ENCODE measurements at places on chromosomes 12 and 14.

GRCh38 chr14:105353136-105353535 is 38.6 kb downstream of the PACS2 start:
- DNase-seq, result no peak

DNA sequence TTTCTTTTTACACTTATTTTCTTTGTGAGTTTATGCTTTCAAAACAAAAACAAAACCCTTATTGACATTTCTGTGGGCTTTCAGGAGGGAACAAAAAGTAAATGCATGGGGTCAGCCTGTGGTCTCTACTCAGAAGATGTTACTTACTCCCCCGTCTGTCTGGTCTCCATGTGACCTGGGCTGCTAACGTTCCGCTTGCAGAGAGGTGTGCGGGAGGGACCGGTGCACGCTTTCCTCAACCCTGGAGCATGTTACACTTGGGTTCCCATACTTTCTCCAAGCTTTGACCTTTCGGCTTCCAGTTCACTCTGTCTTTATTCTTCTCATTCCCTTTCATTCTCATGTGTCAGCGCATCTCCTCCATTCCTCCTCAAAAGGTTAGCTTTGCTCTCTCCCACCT is 36.5 kb downstream of the ZC3H14 start:
- no peak for DNase-seq

GRCh38 chr12:124399622-124400021 is 104.7 kb downstream of the RFLNA start:
- DNase-seq, result no peak

DNA sequence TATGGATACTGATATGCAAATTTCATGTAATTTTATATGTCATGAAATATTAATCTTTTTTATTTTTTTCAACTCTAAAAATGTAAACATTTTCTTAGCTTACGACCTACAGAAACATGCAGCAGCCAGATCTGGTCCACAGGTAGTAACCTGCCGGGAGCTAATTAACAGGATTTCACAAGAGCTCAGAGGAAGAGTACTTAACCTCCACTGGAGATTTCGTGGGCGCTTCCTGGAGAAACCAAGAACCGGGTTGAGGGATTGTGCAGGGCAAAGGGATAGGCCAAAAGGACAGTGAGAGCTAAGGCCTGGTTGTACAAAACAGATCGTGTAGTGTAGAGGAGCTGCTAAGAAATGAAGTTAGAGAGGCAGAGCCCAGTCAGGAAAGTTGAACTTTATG is 315.7 kb downstream of the PAWR start:
- DNase-seq, result no peak

DNA sequence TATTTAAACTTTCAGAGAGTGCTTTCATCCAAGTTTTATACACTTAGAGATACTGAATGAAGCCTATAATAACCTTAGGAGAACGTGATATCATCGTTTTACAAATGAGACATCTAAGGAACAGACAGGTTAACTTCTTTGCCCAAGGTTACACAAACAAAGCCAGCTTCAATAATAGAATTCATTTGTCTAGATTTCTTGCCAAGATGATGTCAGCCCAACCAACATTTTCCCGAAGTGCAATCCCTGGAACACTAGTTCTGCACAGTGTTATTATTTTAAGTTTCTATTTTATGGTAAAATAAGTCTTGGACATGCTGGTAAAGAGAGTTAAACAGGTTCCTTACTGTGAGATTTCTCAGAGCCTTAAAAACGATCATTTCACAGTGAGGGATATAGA is 174.6 kb downstream of the SLC25A21 start:
- no peak for DNase-seq

- DNase-seq, result no peak
Observed at GRCh38 chr12:50075808-50076170, 9.4 kb upstream of the SMARCD1 start.

DNA sequence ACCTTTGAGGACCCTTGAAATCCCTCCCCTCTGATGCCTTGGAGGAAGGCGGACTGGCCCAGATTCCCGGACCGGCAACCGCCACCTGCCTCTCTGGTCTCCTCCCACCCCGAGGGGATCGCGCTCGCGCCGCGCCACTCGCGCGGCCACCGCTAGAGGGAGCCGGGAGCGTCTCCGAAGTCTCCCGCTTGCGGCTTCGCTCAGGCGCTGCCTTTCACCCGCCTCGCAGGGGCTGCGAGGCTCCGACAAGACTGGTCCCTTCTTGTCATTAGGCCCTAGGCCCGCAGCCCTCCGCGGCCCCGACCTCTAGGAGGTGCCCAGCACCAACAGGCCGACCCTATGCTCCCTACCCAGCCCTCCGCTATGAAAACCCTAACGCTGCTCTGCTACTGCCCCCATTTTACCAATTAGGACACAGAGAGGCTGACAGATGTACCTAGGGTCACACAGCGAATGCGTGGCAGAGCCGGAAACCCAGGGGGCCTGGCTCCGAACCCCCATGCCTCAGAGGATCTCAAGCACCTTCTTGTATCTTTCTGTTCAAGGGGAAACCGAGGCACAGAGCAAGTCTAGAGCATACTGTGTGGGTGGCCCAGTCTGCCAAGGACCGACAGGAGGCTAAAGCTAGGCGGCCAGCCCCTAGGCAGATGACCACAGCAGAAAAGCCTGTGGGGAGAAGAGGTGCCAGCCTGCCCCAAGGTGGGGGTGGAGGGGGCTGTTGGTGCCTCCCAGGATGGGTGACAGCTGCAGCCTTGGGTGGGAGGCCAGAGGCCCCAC is 21.4 kb upstream of the VSX2 start:
- DNase-seq, result peak; percentile 72

DNA sequence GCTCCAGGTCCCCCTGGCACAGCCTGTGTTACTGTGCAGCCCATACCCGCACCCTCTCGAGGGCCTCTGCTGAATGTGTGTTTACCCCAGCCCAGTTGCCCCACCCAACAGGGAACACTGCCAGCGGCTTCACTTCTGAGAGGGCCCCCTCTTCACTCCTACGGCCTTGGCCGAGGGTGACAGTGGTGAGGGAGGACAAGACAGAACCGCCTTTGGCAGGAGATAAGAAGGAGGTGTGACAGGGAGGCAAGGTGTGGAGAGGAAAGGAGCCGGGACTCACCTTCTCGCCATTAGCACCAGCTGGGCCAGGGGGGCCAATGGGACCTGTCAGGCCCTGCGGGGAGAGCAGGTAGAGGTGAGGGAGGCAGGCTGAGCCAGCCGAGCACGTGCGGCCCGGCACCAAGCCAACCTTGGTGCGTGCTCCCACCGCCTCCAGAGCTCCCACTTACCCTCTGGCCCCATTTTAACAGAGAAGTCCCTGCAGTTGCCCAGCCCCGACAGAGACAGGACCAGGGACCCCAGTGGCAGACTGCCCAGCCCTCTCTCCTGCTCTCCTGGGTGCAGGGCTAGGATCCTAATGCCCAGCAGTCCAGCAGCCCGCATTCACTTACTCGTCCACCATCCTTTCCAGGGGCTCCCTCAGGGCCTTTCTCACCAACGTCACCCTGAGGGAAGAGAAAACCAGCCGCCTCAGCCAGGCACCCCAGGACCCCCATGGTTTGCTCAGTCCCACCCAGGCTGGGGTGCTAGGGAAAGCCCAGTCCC is 18.3 kb downstream of the TMEM106C start:
- no peak for DNase-seq

DNA sequence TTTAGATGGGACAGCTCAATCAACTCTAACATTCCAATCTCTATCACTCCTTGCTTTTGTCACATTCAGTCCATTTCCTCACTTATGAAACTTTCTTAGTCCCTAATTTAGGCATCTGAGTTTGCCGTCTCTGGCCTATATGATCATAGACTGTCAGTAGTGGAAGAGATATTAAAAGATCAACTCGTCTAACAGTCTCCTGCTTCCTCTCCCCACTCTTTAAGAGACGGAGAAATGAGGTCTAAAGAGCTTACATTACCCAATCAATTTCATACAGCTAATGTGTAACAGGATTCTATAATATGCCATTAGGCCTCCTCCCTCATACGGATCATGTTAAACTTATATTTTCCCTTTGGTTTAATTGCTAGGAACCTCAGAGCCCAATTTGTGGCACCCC is 6.5 kb upstream of the ATP23 start:
- DNase-seq, result no peak

- peak; percentile 19 for DNase-seq
Observed at GRCh38 chr12:56193025-56193578, 3.8 kb upstream of the SMARCC2 start.

DNA sequence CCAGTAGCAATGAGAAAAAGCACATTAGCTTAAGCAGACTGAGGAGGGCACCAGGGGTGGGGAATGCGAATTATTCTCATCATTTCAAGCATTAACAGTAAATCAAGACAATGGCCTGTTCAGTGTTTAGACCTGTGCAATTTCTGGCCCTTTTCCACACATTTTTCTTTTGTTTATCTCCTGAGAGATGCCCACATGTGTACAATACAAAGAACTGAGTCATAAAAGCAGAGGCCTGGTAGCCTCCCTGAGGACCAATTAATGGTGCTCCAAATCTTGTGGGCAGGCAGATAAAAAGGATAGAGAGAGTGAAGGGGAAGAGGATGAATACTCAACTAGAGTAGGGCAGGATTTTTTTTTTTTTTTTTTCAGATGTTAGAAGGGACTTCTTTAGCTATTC is 480.8 kb downstream of the RERGL start:
- no peak for DNase-seq

DNA sequence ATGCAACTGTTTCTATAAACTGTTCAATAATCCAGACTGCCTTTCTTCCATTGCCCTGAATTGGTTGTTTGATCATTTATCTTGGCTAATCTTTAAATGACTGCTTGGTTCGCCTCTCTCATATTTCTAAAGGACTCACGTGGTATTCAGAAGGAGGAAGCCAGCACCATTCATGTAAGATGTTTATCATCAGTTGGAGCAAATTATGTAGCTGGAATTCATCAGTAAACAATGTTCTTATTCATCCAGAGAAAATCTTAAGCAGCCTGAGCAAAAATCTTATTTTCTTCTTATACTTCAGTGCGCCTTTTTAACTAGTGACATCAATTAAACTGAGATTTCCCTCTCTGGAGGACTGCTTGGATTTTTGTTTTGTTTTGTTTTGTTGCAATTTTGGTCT is 538.7 kb upstream of the TMEM132C start:
- DNase-seq, result no peak

DNA sequence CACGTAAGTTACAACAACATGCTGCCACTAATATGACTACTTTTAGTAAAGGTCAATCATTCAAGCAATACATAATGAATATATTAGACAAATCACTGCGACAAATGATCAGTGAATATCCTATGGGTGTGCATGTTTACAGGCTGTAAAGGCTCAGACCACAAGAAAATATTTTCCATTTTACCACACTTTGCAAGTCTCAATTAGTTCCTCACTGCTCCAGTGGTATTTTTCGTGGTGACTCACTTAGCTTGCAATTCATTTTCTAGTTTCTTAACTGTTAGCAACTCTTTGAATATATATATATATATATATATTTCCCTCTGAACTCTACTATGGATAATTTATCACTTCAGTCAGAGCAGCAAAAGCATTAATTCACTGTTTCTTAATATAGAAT is 96.9 kb downstream of the EML5 start:
- no peak for DNase-seq

GRCh38 chr12:1703771-1704722 is 13.2 kb downstream of the ADIPOR2 start:
- DNase-seq, result no peak

DNA sequence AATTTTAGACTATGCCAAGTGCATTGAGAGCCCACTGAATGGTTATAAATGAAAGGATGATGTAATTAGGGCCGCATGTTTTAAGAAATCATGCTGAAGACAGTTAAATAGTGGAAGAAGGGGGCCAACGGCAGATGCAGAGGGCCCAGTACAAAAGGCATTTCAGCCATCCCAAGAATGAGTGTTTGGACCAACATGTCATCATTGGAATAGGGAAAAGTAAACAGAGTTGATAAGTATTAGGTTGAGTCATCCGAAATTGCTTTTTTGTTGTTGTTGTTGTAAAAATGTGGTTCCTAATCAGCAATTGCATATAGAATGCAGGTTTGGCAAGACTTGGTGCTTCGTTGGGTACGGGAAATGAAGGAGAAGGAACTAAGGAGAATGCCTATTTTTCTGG is 29.5 kb downstream of the BMP4 start:
- no peak for DNase-seq

GRCh38 chr14:50070230-50070629 is 46.1 kb downstream of the VCPKMT start:
- no peak for DNase-seq

DNA sequence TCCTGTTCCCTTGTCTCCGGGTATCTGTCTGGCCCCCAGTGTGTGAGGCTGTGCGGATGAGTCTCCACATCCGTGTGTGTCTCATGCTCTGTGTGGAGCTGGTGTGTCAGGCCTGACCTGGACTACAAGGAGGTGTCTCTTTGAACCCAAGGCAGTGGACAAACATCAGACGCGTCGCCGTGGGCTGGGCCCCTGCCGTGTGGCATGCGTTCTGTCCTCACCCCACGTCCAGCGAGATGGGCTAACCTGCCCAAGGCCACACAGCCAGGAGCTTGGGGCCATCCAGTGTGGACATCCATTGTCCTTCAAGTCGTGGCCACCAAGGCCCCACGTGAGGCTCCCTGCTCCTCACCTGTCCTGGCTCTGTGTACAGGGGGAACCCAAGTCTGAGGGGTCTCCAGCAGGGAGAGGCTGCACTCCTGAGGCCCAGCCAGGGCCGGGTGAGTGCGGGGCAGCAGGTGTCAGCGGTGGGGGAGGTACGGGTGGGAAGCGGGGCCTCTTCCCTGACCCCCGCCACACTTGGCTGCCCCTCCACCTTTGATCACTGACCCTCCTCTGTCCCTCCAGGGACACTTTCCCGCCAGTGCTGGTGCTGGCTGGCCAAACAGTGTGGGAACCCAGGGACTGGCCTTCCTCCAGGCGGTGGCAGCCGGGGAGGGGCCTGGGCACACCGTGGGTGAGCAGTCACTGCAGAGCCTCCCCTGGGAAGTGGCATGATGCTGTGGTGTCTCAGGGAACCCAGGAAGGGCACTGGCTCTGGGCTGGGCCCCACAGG is 48.5 kb downstream of the CYP46A1 start:
- DNase-seq, result peak; percentile 62

DNA sequence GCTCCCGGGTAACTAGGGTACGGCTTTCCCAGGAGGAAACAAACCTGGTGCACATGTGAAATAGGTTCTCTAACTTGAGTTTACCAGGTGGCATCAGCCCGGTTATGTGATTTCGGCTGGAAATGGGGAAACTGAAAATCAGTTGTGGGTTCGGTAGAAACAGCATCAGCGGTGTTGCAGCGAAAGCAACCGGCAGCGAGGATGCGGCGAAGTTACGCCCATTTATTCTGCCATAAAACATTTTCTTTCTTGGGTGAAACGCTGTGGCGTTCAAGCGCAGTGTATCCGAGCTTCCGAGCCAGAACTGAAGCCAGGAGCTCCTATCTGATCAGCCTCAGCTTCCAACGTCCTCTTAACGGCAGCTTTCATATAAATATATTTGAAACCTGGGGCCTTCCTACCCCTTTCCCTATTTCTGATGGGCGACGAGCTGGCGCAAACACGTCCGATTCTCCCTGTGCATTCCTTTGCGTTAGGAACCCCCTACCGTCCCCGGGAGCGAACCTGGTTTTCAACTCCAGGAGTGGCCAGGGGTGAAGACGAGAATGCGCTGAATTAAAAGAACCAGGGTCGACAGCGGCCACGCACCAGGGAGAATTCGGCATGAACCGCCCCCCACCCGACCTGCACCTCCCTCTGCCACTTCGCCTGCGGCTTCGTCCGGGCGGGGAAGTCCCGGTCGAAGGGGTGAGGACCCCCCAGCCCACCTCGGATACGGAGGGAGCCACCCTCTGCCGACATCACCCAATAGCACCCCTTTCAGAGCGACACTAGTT is 1.6 kb downstream of the DPF3 start:
- no peak for DNase-seq

Data from ascending aorta (tissue), 2 donors.